ENCODE measurements at places on chromosomes 12 and 14. TPM values are rescaled to one million over a fixed set of nuclear protein-coding genes. Genes with fewer than 3 reads are reported as not detected.

GRCh38 chr14:106826833-106827369, 1300.5 kb downstream of the TMEM121 start:
- DNase-seq, result no peak

- DNase-seq, result no peak
These were observed 72.5 kb upstream of the FERMT2 start for GRCh38 chr14:53023325-53023724.

- no peak for DNase-seq
These were observed 95.8 kb downstream of the C12orf42 start for GRCh38 chr12:103399986-103400385.

DNA sequence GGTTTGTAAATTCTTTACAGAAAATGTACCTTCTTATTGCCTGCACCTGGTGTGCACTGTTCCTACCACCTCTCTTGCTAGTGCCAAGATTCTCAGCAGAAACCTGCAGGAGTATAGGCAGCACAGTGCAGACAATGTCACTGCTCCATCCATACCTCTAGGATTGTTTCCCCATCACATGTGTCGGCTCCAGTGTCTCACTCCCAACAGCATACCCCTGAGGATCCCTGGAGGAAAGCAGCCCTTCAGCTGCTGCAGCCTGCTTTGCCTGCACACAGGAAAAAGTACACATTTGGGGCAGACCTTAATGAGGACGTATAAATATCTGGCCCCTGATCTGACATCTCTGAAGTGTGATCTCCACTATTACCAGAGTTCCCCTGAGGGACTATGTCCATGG, 235.5 kb downstream of the MDGA2 start:
- no peak for DNase-seq

KRT6C gene
- total RNA-seq, result not detected
